NB4 (cell line): ENCODE measurements at places on chromosomes 7 and 10.

- no peak for DNase-seq
Measured at GRCh38 chr7:134639683-134640279, 6.9 kb upstream of the BPGM start.

DNA sequence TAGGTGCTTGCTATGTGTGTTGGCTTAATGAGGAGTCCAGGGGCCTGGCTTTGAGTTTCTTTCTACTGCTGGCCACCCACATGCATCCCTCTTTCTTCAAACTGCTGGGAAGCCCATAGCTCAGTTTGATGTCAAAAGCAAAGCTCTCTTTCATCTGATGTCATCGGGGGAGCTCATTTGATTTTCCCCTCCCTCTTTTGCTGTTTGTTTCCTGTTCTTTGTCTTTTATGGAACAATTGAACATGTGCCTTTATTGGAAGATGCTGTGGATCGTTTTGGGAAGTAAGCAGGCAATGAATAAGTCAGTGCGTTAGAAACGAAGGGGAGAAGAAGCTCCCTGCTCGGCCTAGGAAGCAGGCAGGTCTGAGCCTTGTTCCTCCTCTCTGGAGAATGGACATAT lies 140.7 kb downstream of the GRK5 start:
- DNase-seq, result no peak

DNA sequence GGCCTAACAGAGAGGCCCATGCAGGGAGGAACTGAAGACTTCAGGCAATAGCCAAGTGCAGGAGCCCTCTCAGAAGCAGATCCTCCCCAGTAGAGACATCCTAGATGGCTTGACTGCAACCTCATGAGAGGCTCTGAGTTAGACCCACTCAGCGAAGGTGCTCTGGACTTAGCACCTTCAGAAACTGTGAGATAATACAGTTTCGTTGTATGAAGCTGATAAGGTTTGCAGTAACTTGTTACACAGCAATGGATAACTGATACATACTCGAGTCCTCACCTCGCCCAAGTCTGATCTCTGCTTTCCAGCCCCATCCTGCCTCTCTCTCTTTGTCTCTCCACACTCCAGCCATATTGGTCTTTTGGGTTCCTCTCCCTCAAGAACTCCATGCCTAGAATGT lies 136.4 kb upstream of the EEPD1 start:
- no peak for DNase-seq

GRCh38 chr10:60114765-60115586 lies 208.6 kb upstream of the CCDC6 start:
- DNase-seq, result peak; percentile 57

GRCh38 chr7:141053626-141054025 lies 20.2 kb upstream of the TMEM178B start:
- peak; percentile 8 for DNase-seq

GRCh38 chr7:43038254-43038653 lies 74.2 kb upstream of the HECW1 start:
- DNase-seq, result no peak

DNA sequence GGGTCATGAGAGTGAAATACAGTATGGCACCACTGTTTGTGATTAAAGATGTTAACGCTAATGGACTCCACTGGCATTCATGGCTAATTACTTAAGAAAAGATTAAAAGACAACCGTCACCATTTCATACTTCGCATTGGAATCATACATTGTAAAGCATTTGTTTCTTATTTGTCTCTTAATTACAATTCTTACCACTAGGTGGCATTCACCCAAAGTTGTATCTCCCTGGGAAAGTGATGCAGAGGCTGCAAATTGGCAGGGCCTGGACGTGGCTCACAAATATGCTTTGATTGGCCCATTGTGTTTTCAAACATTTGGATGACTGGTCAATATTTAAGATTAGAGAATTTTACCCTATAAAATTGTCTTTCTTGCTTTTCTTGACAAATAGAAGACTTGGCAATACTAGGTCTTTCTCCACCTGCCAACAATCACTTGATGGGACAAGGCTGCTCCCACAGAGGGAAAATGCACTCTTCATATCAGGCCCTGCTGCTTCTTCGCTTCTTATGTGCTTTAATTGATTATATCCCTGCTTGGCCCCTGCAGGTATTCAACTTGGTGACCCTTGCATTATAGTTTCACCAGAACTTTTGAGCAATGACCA lies 72.1 kb upstream of the STARD3NL start:
- DNase-seq, result peak; percentile 77

- DNase-seq, result no peak
Measured at GRCh38 chr10:72802332-72802731, 91.2 kb upstream of the OIT3 start.

GRCh38 chr7:25169683-25170082 lies 44.6 kb upstream of the CYCS start:
- DNase-seq, result no peak

GRCh38 chr7:74476626-74477025 lies 22.9 kb downstream of the GTF2IRD1 start:
- no peak for DNase-seq

- no peak for DNase-seq
Measured at GRCh38 chr7:32253299-32253698, 183.1 kb upstream of the PDE1C start.

- no peak for DNase-seq
Measured at GRCh38 chr7:45401851-45402250, 172.3 kb upstream of the ADCY1 start.

GRCh38 chr7:150759479-150759878 lies 22.3 kb downstream of the GIMAP5 start:
- DNase-seq, result no peak

GRCh38 chr7:142391191-142391992 lies 133.5 kb upstream of the PRSS58 start:
- DNase-seq, result peak; percentile 71

GRCh38 chr10:43862756-43863155 lies 214.1 kb upstream of the ZNF32 start:
- no peak for DNase-seq

DNA sequence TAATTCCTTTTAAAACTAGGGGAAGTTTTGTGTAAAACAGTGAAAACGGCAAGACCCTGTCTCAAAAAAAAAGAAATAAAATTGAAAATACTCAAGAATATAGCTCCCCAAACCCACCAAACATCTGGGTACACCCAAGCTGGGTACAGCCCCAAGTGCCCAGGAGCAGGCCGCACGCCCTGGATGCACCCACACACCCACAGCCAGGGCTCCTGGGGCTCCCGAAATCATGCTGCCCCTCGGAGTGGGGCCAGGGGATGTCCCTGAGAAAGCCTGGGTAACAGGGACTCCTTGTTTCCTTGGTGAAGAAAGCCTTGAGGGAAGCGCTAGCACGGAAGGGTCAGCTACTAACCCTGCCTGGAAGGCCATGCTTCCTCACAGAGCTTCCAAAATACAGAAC lies 10.1 kb downstream of the BNIP3 start:
- DNase-seq, result no peak

- DNase-seq, result no peak
Measured at GRCh38 chr7:79782906-79783305, 329.4 kb upstream of the MAGI2 start.

DNA sequence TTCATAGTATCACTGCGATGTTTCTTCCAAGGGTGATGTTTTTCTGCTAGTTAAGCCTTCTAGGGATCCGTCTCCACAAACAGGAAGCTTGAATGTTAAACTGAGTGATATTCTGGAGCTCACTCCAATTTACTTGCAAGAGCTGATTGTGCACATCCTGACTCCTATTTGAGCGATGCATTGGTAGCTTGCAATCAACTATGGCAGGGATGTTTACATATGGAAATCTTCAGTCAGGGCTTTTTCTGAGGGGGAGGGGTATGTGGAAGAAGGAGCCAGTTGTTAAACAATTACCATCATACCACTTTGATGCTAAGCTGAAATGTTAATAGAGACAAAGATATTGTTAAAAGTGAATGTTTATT lies 43.2 kb upstream of the NXPH1 start:
- DNase-seq, result no peak

DNA sequence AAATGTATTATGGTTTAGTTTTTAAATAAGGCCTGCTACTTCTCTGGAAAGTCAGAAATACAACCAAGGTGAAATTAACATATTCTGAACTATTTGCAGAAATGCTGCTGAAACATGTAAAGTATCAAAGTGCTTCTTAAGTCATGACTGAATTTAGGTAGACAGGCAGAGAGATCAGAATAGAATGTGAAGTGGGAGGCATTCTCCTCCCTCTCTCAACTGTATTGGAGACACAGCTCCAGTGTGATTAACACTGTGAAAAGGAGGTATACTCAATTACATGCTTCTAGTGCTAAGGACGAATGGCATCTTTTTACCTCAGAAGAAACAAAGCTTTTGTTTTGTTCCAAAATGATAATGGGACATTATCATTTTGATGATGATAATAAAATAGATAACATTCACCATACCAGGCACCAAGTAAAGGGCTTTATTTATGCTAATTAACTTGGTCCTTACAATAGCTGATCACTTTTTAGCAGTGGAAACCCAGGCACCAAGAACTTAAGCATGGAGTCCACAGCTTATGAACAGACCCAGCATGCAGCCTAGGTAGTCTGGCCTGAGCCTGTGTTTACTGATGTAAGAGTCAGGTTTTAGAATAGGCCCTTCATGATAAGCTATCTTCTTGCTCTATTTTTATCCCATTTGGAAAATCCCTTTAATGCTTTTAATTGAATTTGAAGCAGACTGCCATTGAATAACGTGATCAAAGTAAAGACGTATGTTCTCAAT lies 26.0 kb downstream of the PPP1R9A start:
- no peak for DNase-seq

GRCh38 chr10:101724446-101724845 lies 29.5 kb upstream of the FBXW4 start:
- no peak for DNase-seq

GRCh38 chr10:68202960-68203353 lies 29.0 kb downstream of the ATOH7 start:
- peak; percentile 87 for DNase-seq

- no peak for DNase-seq
Measured at GRCh38 chr10:15222511-15222910, 54.0 kb upstream of the NMT2 start.

DNA sequence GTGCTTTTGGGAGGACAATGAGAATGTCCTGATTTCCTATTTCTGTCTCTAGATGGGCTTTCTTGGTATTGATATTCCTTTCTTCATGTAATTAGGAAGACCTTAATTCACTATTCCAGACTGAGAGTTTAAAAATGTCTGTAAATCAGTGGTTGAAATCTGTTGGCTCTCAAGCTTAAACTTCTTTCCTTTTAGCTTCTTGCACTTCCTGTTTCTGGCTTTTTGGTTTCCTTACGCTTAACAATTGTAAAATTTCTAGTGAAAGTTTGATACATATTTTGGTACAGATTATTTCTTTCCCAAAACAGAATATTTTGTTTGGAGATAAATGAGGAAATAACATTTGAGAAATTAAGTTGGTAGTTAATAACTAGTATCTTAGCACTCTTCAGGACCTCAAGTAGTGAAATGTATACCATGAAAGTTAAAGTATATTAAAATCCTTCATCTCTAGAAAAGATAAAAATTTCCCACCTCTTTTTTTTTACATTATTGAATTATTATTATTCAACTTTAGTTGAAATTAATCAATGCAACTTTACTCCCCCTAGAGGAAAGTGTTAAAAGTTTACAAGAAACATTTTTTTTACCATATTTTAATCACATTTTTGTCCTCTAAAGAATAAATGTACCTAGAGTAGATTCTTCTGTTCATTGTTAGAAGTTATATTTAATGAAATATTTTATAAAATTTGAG lies 137.2 kb downstream of the PHTF2 start:
- no peak for DNase-seq

DNA sequence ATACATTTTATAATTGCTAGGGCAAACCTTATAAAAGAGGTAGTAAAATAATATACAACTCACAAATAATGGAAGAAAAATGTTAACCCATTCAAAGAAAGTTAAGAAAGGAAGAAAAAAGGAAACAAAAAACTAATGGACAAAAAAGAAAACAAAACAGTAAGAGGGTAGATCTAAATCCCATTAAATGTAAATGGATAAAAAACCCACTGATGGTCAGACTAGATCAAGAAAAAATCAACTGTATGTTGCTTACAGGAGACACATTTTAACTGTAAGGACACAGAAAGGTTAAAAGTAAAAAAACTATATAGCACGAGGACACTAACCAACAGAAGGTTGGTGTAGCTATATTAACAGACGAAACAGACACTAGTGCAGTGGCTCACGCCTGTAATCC lies 18.0 kb downstream of the FOXL3 start:
- no peak for DNase-seq

DNA sequence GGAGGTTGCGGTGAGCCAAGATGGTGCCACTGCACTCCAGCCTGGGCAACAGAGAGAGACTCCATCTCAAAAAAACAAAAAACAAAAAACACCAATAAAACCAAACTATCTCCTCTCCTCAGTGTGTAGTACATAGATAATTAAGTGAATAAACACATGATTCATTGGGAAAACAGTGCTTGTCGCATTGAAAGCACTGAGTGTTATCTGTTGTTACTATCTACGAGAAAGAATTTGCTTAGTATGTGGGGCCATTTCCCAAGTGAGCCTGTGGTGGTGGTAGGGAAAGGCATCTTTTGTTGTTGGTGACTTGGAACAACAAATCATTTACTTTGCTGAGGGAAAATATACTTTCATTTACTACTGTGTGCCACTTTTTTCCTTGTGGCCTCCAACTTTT lies 42.6 kb downstream of the RSBN1L start:
- DNase-seq, result no peak

GRCh38 chr10:74483356-74483755 lies 332.3 kb downstream of the ADK start:
- DNase-seq, result no peak

DNA sequence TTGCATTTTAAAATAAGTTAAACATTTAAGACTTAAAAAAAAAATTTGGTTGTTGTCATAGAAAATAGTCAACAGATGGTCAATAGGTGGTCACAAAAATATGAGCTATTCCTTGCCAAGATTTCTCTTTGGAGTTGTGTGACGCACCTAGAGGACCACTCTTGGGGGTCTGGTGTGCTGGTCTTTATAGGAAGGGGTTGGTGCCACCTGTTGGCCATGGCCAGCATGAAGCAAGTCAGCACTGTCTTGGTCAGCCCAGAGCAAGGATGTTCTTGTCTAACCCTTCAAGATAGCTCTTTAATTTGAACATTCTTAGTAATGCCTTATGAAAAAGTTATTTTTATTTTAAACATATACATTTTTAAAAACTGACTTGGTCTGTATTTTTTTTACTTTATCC lies 267.9 kb upstream of the CNTNAP2 start:
- peak; percentile 50 for DNase-seq

- DNase-seq, result no peak
Measured at GRCh38 chr10:104308439-104308903, 29.8 kb downstream of the ITPRIP start.

- DNase-seq, result no peak
Measured at GRCh38 chr7:92769394-92769699, 67.0 kb downstream of the CDK6 start.

- DNase-seq, result no peak
Measured at GRCh38 chr10:76778914-76779795, 858.5 kb downstream of the KCNMA1 start.

GRCh38 chr10:47401210-47401609 lies 17.1 kb upstream of the ZNF488 start:
- DNase-seq, result no peak

DNA sequence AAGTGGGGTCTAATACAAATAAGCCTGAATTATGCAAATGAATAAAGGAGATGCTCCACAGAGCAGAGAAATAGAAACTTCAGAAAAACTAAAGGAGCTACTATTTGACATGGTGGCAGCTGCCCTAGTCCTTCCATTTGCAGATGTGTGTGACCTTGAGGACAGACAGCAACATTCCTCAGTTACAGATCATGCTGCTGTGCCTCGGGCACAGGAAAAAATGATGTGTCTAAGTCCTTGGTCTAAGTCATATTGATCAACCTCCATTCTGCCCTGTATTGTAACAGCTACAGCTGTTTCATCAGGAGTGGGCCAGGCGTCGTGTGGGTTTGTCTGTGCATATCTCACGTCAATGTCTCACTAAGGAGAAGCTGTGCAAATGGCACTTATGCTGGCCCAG lies 710.4 kb downstream of the TNS3 start:
- no peak for DNase-seq
